ENCODE measurements at places on chromosomes 2 and 18. TPM values are rescaled to one million over a fixed set of nuclear protein-coding genes. Genes with fewer than 3 reads are reported as not detected.

DNA sequence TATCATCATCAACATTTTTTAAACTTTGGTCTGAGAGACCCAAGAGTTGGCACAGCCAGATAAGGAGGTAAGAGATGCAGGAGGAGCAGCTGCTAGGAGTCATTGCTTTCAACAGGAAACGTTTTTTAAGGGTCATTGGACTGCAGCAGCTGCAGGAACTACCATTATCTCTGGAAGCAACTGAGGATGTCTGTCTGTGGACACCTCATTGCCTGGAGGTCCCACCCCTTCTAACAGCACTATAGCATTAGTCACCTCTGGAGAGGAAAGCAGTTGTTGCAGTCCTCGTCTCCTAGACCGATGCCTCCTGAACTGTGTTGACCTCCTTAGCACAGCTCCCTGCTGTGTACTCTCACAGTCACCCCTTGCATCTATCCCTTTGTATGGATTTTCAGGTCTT lies 21.5 kb upstream of the FSHR start:
- no peak for DNase-seq

GRCh38 chr2:240565333-240566202 lies 2.7 kb upstream of the RNPEPL1 start:
- DNase-seq, result no peak

DNA sequence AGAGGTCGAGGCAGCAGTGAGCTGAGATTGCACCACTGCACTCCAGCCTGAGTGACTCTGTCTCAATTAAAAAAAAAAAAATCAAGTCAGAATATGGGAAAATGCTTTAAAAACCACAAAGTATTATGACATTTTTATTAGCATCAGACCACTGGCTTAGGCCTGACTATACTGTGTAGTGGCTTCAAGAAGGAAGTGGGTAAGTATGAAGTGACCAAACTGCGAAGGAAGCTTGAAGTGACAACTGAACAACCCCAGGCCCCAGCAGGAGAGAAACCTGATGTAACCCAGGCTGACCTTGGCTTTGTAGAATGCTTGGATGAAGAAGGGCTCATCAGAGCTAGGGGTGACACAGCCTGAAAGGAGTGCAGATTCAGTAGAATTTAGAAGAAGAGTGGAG lies 21.4 kb upstream of the HAAO start:
- no peak for DNase-seq

The DYSF gene
- total RNA-seq, result 14.8 TPM

The CSRNP3 gene
- total RNA-seq, result 7.3 TPM

DNA sequence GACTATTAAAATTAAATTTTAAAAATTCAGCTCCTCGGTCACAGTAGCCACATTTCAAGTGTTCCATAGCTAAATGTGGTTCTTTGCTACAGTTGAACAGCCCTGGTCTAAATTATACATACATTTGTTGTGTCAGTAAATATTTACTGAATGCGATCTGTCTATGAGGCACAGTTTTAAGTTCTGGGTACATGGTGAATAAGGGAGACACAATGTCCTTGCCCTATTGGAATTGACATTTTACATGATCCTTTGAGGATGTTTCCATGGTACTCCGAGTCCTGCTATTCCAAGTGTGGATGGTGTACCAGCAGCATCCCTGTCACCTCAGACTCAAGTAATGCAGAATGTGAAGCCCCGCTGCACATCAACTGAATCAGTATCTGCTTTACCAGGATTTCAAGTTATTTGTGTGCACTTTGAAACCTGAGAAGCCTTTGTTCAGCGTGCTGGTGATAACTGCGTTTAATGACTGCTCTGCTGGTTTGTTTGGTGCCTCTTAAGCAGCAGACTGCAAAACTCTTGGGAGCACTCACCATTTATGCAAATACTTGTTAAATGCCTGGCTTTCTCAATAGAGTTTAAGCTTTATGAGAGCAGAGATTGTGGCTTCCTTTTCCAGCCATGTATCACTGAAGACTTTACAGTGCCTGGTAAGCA lies 1.5 kb downstream of the GALNT1 start:
- no peak for DNase-seq

DNA sequence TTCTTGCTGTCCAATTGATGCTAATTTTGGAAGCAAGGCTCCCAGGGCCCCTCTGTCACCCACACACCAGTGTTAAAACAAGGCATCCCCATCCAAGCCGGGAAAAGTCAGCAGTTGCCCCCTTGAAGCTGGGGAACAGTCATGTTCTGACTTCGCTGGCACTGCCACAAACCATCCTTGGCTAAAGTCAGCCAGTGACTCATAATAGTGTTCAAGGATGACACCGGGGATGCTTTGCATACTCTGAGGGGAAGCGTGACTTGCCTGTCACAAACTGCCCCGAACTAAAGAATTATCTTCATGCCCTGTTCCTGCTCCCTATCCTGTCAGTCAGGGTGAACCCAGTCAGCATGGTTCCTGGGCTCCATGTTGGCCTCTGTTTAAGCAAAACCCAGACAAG lies 37.0 kb downstream of the TGFA start:
- DNase-seq, result no peak

- DNase-seq, result peak; percentile 23
Observed at GRCh38 chr2:216222650-216223352, 113.7 kb downstream of the XRCC5 start.

The CD207 gene
- not detected for total RNA-seq

Measured in WTC11 (cell line).